AML-193 (cell line): ENCODE measurements at places on chromosomes 6 and 20.

- no peak for DNase-seq
These were observed 172.9 kb upstream of the COL21A1 start for GRCh38 chr6:56420296-56420695.

GRCh38 chr6:106156413-106156812 lies 70.3 kb downstream of the PRDM1 start:
- DNase-seq, result no peak

DNA sequence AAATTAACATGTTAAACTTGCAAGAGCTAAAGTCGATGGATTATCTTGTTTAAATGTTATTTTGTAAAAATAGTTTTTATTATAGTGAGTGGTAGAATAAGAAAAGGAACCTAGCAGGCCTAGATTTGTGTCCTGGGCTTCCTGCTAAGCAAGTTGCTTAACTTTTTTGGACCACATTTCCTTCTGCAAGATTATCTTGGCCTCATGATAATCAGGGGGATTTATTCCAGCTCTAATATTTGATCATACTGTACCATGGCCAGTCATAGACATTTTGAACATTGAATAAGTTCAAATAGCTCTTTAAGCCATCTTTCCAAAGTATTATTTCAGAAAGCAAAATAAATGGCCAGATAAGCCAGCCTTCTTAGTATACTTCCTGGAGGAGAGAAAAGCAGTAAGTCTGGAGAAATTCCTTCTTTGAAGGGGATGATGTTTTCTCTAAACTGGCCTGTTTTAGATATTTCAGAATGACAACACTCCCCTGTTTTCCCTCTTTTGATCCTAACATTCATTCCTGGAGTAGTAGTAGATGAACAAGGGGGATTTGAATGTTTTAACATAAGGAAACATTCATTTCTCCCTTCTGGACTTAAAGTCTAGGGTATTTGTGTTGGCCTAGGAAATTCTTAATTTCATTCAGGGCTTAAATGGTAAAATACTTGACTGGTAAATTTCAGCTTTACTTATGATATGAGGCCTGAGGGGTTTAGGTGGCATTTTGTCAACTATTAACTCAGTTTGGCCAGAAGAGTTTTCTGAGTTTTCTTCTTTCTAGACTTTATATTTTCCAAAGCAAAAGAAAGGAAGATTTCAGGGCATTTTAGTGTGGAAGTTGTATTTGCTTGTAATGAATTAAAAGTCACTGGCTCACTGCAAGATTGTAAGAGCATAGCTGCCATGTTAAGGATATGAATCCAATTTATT lies 108.8 kb upstream of the SCGN start:
- DNase-seq, result no peak

DNA sequence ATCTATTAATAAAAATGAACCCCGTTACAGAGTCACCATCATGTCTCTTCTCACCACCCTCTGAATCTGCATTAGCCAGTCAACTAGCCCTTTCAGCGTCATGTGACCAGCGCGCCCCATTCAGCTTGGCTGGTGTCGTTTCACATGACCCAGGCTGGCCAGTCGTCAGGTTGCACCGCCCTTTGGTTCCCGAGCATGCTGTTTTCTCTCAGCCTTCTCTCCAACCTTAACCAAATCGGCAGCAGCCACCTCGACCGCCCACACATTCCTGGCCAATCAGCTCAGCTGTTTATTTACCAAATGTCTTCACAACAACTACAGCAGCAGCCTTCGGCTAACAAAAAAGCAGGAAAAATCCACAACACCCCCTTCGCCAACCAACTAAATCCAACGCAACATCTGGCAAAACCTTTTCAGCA lies 5.6 kb downstream of the SRSF3 start:
- DNase-seq, result no peak

DNA sequence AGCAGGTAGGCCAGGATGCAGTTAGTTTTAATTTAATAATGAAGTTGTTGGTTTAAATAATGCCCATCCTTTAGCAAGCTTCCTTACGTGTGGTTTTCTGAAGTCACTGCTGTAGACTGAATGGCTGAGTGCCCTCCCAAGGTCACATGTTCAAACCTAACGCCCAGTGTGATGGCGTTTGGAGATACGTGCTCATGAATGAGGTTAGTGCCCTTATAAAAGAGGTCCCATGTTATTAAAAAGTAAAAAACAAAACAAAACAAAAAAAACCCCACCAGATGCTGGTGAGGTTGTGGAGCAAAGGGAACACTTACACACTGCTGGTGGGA lies 16.3 kb downstream of the LRP11 start:
- no peak for DNase-seq

- DNase-seq, result no peak
These were observed 8.8 kb downstream of the CD109 start for GRCh38 chr6:73704798-73705197.

DNA sequence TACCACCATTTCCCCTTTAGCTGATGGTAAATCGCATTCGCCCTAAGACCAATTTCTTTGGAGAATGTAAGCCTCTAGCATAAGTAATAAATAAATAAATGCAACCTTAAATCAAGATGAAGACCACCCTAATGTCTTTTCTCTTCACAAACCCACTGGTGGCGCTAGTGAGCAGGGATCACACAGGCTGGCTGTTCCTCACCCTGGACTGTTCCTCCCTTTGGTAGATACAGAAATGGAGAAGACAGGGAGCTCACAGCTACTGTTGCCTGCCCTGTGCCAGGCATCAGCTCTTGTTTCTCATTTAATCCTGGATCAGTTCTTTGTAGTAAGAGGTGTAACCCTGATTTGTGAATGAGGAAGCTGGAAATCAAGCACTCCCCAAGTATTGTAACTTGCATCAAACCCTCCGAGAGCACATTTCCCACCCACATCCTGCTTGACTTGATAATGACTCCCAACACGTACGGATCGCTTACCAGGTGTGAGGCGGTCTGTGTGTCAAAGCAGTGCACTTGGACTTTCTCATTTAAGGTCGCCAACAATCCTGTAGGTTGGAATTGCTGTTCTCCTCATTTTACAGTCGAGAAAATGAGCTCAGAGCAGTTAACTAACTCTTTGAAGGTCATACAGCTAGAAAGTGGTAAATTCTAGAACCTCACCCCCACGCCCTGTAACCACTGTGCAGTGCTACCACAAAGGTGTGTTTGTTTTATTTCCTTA lies 236.1 kb downstream of the TSHZ2 start:
- no peak for DNase-seq

DNA sequence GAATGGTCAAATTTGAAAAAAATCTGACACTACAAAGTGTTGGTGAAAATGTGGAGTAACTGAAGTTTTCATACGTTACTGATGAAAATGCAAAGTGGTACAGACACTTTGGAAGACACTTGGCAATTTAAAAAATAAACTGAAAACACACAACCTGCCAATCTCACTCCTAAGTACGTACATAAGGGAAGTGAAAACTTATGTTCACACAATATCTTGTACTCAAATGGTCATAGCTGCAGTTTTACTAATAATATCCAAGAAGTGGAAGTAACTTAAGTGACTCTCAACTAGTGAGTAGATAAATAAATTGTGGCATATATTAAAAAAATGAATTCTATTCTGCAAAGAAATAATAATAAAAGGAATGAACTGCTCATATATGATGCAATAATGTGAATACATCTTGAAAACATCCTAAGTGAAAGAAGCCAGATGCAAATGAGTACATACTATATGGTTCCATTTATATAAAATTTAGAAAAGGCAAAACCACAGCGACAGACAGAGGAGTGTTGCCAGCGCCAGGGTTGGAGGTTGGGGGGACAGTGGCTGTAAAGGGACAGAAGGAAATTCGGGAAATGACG lies 198.2 kb downstream of the ERMARD start:
- DNase-seq, result no peak

- no peak for DNase-seq
These were observed 130.8 kb downstream of the TPBG start for GRCh38 chr6:82494367-82494766.

DNA sequence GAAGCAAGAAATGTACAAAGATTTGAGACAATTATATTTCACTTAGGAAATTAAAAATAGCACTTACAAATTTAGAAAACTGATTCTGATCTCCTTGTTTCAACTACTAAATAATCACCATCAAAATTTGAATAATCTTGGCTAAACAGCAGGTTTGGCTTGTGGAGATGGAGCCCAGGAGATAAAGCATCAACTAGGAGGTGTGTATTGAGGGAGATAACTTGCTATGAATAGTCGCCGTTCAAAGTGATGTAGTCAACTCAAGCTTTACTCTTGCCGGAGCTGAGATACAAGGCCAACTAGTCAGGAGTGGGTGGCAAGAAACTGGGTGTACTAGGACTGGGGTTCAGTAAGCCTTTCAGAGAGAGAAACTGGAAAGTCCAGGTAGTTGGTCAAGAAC lies 117.7 kb downstream of the TRMT11 start:
- DNase-seq, result no peak

DNA sequence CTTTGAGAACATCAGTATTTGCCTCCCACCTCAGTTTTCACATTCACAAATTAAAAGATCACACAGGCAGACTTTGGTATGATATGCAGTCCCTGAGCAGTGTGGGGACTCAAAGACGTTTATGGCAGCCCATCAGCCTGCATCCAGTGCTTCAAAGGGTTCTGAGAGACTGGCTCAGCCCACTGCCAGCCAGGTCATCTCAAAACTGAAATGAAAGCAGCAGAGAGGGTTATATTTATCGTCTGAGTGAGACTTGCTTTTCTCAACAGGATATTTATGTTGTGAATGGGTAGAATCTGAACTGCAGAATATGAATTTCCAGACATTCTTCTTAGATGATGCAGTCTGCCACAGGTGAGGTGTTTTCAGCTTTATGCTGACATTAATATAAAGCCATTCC lies 159.8 kb downstream of the NRN1 start:
- no peak for DNase-seq

DNA sequence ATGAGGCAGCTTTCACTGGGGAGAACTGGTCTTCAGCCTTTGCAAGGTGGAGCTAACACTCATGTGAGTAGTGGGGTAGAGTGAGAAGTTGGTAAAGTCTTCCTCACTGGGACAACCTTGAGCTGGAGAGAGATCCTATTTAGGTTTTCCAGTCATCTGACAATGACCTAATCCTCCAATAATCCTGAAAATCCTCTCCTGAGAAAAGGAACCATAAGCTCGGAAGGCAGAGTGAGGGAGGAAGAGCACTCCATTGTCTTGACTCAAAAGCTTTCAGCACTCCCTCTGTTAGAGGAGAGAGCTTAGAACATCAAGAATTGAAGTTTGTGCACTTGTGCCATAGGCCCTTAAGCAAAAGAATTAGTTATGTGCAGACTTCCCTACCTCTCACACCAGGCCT lies 77.8 kb downstream of the TRAM2 start:
- no peak for DNase-seq

GRCh38 chr6:168499045-168499650 lies 58.2 kb downstream of the SMOC2 start:
- no peak for DNase-seq
